Left renal cortex interstitium (tissue), 4 donors: ENCODE measurements at places on chromosomes 16 and 17. TPM values are rescaled to one million over a fixed set of nuclear protein-coding genes. Genes with fewer than 3 reads are reported as not detected.

DNA sequence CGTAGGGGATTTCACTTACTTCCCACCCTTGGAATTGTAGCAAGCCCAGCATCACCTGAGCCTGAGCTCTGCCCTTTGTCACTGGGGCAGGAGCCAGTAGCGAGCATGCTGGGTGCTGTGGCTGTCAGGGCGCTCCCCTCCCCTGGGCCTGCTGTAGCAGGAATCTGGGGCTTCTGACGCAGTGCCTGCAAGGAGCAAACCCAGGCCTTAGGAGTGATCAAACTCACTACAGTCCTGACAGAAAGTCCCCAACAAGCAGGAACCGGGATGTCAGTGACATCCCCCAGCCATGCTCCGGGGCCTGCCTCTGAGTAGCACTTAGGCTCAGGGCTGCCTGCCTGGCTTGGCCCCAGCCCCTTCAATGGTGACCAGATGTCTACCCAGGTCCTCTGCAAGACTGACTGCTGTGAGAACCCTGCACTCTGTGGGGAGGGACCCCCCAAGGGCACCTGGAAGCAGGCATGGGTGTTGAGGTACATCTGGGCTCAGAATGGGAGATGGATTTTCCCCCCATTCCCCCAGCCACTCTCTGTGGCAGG lies 23.5 kb downstream of the PLD6 start:
- no peak for DNase-seq

DNA sequence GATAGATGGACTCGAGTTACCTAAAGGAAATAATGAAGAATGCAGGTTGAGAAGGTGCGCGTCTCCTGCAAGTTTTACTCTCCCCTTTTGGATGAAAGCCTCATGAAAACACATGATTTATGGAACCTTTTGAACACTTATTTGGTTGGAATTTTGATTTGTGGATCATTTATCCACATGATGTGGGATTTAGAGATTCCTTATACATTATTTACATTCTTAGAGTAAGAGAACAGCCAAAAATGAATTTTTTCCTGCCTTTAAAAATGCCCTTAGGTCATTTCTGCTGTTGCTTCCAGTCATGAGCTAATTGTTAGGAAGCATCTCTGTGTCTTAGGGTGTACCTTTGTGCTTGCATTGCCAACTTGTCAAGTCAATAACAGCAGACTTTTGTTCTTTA lies 99.9 kb downstream of the RPTOR start:
- no peak for DNase-seq

HSD17B1 gene
- polyA plus RNA-seq = 5.7 TPM

SOCS1 gene
- polyA plus RNA-seq = 4.7 TPM

GRCh38 chr16:80846680-80847079 lies 42.3 kb upstream of the CDYL2 start:
- no peak for DNase-seq

DNA sequence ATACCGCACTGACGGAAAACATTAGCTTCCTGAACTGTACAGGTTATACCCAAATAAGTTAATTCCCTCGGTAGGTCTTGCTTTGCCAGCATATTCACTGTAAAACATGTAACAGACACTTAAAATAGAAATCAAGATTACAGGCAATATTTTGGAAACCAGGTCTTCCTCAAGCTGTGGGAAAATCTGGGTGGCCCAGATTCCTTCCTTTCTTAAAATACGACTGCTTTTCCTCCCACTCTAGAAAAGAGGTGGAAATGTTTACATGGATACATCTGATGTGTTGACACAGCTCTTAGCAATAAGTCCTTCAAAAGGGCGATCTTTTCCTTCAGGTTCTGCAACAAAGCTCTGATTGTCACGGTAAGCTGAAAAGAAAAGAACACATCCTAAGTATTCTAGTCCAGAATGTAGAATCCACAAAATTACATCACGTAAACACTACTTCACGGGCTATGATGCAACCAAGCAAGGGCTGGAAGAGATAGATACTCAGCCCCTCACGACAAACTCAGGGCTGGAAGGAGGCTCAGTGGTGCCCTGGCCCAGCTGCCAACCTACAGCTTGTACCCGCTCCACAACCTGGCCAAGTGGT lies 18.4 kb downstream of the STX8 start:
- DNase-seq = no peak

CHST5 gene
- 1.4 TPM for polyA plus RNA-seq

DNA sequence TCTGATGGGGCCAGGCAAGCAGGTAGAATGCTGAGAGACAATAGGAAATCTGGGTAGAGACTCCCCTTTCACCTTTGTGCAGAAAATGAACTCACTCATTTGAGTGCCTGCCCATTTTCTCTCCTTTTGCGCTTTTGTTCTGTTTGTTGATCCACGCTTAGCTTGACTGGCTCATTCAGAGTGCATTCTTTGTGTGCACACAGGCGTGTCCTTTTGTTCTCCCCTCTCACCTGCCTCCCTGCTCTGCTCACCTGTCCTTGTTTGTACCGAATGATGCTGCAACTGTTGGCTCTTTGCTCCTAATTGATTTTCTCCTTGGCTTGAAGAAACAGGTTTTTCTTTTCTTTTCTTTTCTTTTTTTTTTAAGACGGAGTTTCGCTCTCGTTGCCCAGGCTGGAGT lies 15.8 kb downstream of the PGS1 start:
- DNase-seq = no peak

GNGT2 gene
- 1.7 TPM for polyA plus RNA-seq

CDC6 gene
- 24.2 TPM for polyA plus RNA-seq

FOXC2 gene
- 61.0 TPM for polyA plus RNA-seq

DNA sequence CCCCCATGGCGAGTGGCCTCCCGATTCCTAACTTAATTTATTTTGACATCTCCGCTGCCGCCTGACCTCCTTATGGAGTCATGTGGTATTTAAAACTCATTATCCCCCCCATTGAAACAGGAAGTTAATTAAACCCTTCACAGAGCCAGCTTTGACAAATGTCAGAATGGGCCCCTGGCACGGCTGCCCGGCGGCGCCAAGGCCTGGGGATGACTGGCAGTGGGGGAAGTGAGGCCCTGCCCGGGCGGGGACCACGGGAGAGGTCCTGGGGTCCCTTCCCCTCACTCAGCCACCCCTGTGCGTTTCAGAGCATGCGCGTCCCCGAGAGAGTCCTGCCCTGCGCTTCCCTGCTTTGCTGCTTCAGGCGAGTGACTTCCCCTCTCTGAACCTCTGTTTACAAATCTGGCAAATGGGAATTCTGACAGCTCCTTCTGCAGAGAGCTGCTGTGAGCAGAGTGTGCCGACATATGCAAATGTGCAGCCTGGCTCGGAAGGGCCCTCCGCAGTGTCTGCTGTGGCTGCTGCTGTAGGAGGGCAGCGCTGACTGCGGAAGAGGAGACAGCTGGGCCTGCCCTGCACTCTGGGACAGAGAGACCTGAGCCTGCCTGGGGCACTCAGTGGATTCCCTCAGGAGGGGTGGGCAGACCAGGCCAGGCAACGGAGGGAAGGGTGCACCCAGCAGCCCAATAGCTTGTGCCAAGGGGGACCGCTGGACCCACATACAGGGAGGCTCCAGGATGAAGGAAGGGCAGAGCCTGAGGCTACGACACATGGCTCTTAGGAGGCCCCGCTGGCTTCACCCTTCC lies 4.4 kb upstream of the ZFPM1 start:
- DNase-seq = no peak

GRCh38 chr17:56665864-56666263 lies 72.4 kb downstream of the NOG start:
- DNase-seq = no peak

C17orf67 gene
- polyA plus RNA-seq = 0.65 TPM

GRCh38 chr17:4712526-4712925 lies 2.1 kb downstream of the ARRB2 start:
- no peak for DNase-seq

KRTAP4-11 gene
- not detected for polyA plus RNA-seq

GRCh38 chr17:65109990-65110680 lies 27.0 kb upstream of the RGS9 start:
- DNase-seq = no peak

ZNF200 gene
- 14.3 TPM for polyA plus RNA-seq

DNA sequence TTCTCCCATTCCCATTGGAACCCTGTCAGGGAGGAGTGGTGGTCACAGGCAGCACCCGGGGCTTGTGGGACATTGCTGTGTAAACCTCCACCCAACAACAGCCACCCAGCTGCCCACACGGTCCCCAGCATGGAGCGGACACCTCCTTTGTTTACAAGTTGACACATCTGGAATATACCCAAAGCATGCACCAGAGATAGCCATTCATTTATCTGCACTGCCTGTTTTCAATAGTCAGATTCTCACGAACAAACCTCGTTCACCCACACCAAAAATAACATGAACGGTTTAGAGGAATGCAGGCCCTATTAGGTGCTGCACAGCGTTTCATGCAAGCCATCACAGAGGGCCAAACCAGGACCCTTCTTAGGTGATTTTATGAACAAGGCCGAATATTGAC lies 244.8 kb downstream of the FOXL1 start:
- no peak for DNase-seq

ABCC12 gene
- polyA plus RNA-seq = 0.05 TPM

DNA sequence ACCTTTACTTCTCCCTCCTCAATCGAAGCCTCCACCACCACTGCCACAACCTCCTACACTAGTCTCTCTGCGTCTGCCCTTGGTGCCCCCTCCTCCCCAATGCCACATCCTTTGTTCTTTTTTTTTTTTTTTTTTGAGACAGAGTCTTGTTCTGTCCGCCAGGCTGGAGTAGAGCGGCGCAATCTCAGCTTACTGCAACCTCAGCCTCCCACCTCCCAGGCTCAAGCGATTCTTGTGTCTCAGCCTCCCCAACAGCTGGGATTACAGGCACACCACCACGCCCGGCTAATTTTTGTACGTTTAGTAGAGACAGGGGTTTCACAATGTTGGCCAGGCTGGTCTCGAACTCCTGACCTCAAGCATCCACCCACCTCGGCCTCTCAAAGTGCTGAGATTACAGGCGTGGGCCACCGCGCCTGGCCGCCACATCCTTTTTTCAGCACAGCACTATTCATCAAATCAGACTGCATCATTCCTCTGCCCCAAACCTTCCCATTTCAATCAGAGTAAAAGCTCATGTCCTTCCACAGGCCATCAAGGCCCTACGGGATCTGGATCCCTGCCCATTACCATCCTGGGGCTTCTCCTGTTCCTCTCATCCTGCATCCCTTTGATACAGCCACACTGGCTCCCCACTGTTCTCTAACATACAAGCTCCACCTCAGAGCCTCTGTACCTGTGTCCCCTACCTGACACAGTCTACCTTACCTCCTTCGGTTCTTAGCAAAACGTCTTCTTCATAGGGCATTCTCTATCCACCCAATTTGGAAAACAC lies 2.0 kb downstream of the KLHL11 start:
- DNase-seq = no peak

ZNF385C gene
- polyA plus RNA-seq = 5.9 TPM

DNA sequence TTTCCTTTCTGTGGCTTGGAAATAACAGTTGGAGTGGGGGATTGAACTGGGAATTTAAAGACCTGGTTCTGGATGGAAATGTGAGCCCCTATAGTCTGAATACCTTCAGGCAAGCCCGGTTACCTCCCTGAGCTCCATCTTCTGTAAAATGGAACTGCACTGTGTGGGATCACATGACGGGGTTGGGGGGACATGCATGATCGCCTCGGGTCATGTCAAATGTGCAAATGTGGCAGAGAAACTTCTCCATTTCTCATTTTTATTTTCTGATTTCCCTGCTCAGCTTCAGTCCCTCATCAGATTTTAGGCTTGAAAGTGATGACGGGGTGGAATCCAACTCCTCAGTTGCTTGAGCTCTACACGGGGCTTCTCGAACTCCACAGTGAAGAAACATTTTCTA lies 1.5 kb downstream of the MT1B start:
- no peak for DNase-seq

DNA sequence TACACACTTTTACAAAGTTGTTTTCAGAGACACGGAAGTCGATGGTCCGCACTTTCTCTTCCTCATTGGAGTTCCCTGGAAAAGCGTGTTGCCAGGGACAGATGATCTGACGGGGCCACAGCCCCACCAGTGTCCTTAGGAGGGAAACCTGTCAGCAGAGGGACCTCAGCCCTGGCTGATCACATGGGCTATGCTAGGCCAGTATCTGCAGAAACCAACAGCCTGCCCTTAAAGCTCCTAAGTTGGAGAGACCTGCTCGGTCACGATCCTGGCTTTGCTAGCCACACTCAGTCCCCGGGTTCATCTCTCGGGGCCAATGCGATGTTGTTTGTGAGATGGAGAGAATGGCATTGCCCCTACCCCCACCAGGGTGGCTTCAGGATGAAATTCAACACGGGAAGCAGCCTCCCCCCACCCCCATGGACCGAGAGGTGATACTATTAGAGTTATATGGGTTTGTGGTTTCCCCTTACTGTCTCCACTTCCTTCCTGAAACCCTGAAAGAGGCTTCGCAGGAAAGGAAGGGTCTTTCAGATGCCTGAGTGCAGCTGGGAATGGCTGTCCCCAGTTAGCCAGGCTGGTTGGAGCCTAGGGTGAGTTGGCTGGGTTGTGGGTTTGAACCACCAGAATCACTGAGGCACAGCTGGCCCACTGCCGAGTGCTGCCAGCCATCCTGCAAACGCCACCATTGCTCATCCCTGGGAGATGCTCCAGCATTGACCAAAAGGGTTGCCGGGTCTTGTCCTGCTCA lies 16.6 kb downstream of the RMI2 start:
- no peak for DNase-seq

- no peak for DNase-seq
These were observed 13.1 kb upstream of the GRB2 start for GRCh38 chr17:75418531-75418930.

IGSF6 gene
- polyA plus RNA-seq = 7.5 TPM

- no peak for DNase-seq
These were observed 89.7 kb upstream of the CDYL2 start for GRCh38 chr16:80894091-80894490.

- no peak for DNase-seq
These were observed 1.2 kb downstream of the NPTX1 start for GRCh38 chr17:80474961-80475909.

GRCh38 chr16:88064889-88065746 lies 113.9 kb downstream of the BANP start:
- no peak for DNase-seq

- DNase-seq = no peak
These were observed 565 bp downstream of the WDR45B start for GRCh38 chr17:82647593-82648164.

DNA sequence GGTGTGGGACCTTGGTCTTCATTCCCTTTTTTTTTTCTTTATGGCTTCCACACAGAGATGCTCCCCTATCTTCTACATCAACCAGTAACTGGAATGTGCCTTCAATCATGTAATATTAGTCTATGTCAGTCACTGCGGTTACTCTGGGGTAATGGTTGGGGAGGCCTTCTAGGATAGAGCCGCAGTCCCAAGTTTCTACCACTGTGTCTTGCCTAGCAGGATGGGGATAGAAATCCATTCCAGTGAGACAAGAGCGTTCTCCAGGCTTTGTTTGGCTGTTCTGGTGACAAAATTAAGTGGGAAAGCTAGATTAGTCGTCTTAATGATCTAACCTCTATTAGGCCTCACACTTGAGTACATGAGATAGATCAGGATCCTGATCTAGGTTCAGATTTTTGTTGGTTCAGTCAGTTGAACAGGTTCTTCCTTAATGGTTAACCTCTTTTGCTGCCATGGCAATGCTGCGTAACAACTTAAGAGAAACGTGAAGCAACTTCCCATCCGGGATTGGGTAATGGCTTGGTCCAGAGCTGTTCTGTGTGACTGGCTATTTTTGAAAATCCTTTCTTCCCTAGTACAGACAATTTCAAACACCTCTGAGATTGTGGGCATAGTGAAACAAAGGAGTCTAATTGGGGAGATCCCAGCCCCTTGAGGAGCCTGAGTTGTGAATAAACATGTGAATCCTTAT lies 8.7 kb downstream of the MSL1 start:
- DNase-seq = no peak

- no peak for DNase-seq
These were observed 92.4 kb downstream of the DNAH9 start for GRCh38 chr17:11690681-11691080.
